Mesenteric fat pad (tissue), 1 donor: ENCODE measurements at places on chromosomes 11 and 22. TPM values are rescaled to one million over a fixed set of nuclear protein-coding genes. Genes with fewer than 3 reads are reported as not detected.
A peak's percentile ranks its signal among the peaks of the same experiment; 100 is the strongest.

GRCh38 chr11:124384399-124384798, at the start of gene OR8B2:
Gene OR8B2, minus strand, starts transcription at chr11:124384499. Its CDS starts 1,156 bp downstream, at chr11:124383343.
- no peak for DNase-seq

GRCh38 chr11:122937983-122938382, 43.7 kb downstream of the BSX start:
- no peak for DNase-seq

DNA sequence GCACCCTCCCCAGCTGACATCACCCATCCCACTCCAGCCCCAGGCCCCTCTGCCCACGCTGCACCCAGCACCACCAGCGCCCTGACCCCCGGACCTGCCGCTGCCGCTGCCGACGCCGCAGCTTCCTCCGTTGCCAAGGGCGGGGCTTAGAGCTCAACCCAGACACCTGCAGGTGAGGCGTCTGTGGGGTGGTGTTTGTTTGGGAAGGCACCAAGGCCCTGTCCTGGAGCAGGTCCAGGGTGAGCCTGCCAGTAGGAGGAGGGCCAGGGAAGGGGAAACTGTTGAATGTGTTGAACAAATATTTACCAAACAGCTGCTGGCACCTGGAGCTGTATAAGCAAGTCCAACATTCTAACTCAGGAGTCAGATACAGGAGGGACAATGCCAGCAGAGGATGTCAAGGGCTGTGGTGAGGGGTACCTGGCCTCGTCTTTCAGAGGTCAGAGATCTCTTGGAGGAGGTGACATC, 3.1 kb downstream of the VEGFB start:
- no peak for DNase-seq

Gene NXPE2
- total RNA-seq = not detected

DNA sequence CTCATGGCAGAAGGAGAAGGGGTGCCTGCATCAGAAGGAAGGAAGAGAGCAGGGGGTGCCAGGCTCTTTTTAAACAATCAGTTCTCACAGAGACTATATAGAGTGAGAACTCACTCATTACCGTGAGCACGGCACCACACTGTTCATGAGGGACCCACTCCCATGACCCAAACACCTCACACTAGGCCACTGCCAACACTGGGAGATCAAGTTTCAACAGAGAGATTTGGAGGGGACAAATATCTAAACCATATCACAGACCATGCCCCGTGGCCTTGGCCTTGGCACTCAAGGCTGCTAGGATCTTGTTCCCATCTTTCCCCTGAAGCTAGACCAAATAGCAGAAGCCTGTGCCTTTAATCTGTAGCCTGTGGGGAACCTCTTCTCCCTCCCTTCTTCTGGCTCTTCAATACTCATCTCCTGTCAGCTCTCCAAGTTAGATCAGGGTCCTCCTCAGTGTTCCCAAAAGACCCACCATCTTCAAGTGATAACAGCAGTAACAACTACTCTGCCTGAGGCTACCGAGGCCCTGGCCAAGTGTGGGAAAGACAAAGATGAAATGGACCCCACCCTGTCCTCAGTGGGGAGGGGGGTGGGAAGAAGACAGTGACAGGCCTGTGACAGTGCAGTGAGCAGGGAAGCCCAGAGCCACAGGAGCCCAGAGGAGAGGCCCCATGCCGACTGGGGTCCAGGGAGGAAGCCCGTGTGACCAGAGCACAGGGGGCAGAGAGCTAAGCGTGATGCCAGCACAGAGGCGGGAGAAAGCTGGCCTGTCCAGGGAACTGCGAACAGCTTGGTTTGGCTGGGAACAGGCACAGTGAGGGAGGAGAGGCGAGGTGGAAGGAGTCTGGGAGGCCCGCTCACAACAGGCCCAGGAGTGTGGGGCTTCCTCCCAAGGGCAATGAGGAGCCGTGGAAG, 72.6 kb downstream of the MYO7A start:
- DNase-seq = peak; percentile 78

- DNase-seq = no peak
Measured at GRCh38 chr22:19231986-19232385, 53.5 kb upstream of the SLC25A1 start.

Gene APOBEC3B
- 0.58 TPM for total RNA-seq

Gene KCNJ11
- total RNA-seq = 3.5 TPM

GRCh38 chr11:71286701-71287643, 34.6 kb upstream of the SHANK2 start:
- DNase-seq = peak; percentile 65

DNA sequence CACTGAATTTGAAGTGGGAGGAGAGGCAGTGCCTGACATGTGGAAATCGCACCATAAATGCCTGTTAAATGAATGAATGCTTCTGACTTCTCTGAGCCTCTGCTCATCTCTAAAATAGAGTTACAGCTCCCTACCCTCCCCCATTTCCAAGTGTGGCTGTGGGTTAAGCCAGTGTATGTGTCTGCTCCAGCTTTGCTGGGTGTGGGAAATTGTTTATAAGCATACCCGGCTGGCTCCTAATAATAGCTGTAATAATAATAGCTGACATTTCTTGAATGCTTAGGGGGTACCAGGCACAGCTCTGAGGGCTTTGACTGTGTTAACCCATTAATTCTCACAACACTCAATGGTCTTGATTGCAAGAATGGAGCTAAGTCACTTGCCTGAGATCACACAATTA, 7.0 kb upstream of the FCHSD2 start:
- DNase-seq = peak; percentile 26

DNA sequence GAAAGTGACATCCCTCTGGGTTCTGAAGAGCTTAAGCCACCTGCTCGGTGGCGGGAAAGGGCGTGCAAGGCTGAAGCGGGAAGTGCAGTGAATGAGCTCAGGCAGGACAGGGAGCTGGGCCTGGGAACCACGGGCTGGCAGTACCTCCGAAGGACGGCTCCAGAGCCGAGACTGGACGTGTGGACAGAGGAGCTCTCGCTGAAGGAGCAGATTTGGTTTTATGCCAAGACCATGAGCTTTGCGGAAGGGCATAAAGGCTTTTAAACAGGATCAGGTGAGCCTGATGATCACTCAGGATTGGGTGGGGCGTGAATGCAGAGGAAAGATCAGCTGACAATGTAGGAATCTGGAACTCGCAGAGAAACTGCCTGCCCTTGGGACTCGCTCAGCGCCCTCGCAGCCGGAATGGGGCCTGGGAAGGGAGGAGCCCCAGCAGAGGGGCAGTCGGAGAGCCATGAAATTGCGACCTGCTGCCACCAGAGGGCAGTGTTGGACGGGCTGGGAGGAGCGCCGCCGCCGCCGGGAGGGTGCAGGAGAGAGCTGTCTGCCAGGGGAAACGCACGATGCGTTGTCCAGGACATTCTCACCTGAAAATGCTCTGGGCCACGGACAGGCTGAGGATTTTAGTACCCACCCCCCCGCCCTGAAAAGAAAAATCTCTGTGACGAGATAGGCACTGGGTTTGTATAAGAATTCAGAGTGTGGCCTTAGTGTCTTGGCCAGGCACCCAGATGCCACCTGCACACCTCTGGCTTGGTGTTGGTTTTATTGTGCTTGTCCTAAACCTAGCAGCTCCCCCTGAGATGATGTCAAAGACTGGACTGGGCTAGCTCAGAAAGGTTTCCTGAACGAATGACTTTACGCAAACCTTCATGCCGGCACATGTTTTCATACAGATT, 324.4 kb downstream of the NTM start:
- peak; percentile 93 for DNase-seq

Gene GAB4
- not detected for total RNA-seq

- DNase-seq = no peak
Measured at GRCh38 chr11:64868904-64869570, 9.4 kb downstream of the EHD1 start.

DNA sequence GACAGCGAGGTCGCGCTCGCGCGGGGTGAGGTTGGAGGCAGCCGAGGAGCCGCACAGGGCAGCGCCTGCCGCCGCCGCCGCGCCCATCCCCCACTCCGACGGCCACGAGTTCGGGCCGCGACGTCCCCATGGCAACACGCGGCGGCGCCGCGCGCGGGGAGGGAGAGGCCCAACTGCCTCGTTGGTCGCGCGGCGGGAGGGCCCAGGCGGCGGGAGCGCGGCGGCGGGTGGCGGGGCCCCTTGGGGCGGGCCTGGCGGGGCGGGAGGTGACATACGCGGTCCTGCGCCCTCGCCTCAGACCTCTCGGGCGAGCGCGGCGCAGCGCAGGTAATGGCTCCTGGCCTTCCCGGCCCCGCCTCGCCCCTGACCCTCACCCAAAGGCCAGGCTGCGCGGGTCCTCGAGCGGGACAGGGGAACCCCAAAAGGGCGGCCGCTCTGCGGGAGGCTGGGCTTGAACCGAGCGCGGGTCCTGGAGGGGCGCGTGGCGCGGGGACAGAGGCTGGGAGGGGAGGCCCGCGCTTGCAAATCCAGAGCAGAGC, at the start of gene DEUP1:
Gene DEUP1 (plus strand): TSS at position 297 of the 539 bp plus-strand sequence. CDS start 1,518 bp downstream, outside the sequence.
- DNase-seq = no peak

DNA sequence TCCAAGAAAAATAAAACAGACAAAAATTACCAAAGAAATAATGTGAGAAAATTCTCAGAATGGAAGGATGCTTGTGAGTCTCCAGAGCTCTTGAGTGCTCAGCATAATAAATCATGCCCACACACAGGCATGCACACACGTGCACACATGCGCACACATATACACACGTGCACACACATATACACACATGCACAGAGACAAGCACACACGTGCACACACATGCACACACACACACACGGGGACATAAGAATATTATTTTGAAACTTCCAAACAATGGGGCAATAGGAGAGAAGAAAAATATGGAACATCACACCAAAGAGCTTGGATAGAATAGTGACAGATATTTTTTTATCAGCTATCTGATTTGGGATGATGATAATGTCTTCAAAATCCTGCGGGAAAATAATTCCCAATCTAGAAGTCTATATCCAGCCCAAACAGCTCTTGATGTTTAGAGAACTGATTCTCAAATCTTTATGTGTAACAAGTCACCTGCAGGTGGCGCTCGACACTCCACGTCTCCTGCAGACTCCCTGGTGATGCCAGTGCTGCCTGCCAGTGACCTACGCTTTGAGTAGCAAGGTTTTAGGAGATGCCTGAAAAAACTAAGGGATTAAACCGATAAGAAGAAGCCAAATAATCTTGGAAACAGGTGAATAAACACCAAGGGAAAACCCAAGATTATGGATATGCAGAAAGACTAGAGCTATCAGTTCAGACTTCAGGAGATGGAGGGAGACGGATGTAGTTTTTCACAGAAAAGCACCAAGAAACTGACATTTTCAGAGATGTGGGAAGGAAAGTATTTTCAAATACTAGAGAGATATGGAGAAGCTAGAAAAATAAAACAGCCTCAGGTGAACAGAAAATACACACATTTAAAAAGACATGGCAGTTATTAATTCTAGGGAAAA, 743.6 kb downstream of the ETS1 start:
- no peak for DNase-seq

Gene CENATAC
- total RNA-seq = 34.8 TPM

Gene MS4A7
- total RNA-seq = 188 TPM

Gene P2RY6
- total RNA-seq = 6.7 TPM

GRCh38 chr11:98234698-98235097, 786.1 kb upstream of the CNTN5 start:
- DNase-seq = no peak

- no peak for DNase-seq
Measured at GRCh38 chr11:44978961-44979331, 28.3 kb upstream of the TP53I11 start.

DNA sequence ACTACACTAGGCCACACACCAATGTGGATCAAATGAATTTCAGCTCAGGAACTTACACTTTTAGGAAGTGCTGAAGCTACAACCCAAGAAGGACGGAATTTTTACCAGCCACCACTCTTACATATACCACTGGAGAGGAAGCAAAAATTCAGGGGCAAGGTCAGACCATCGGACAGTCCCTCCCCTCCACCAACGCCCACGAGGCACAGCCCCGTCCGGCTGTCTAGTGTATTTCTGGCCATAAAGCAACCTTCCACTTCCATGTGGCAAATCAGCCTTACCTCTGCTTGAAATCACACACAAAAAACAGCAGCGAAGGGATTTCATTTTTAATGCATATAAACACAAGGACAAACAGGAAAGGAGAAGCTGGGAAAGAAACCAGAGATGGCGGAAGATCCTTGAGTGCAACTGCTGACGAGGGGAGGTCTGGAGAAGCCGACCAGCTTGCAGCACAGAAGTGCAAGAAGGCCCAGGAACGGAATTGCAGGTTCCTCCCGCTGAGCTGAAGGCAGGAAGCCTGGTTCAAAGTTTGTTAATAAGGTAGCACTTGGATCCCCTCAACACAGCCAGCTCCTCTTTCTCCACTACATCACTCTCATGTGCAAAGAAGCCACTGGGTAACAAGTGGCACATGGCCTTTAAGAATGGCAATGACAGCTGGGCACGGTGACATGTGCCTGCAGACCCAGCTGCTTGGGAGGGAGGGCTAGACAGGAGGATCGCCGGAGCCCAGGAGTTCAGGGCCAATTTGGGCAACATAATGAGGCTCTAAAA, 71.5 kb downstream of the SHANK2 start:
- peak; percentile 62 for DNase-seq

- DNase-seq = no peak
Measured at GRCh38 chr22:46672731-46673130, 52.5 kb downstream of the GRAMD4 start.

- no peak for DNase-seq
Measured at GRCh38 chr22:49359076-49359475, 468.6 kb downstream of the BRD1 start.

DNA sequence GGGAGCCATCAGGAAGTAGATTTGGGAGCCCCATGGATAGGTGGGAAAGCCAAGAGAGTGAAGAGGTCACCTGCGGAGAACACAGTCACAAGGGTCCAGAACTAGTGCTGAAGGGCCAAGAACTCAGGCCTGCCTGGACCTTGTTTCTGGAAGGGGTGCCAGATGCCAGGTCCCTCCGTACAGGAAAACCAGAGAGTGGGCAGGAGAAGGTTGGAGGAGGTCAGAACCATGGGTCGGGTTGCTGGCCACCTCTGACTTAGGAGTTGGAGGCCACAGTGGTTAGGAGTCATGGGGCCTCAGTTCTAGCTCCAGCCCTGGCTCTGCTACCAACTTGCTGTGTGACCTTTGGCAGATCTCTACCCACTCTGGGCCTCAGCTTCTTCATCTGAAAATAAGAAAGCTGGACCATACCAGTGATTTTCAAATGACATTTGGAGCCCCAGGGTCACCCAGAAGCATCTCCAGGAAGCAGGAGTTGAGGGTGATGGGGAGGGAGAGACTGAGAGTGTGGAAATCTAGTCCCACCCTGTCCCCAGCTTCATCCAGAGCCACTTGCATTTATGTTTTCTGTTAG, 20.8 kb upstream of the TUB start:
- peak; percentile 45 for DNase-seq

DNA sequence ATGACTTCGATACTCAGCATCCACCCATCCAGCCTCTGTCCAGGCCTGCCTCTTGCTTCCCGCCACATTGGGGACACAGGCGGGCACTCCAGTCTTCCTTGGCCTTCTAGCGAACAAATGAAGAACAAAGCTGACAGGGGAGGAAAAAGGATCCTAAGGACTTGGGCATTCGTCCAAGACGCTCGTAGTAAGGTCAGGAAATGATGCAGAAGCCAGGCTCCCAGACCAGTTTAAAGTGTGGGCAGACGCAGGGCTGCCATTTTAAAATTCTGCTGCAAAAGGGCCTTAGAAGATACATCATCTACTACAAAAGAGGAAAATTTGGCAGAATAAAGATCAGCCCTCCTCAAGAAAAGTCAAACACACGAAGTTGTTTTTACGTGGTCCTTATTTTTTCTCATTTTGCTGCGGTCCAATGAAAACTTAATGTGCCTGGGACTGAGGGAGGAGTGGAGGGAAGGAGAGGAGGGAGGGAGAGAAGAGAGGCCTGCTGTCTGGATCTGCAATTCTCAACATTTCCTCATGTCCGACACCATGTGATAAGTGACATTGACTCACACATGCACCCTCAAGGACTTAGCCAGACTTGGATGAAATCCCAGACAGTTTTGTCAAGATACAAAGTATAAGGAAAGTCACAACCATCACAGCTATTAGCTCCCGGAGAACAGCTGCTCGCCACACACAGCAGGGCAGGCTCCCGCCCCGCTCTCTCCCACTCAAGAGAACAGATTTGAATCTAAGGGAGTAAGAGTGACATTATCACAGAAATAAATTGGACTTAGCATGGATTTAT, 5.7 kb downstream of the DNAL4 start:
- DNase-seq = no peak
